ENCODE measurements at places on chromosomes 6 and 20.

- no peak for DNase-seq
These were observed 210.0 kb upstream of the MAN1A1 start for GRCh38 chr6:119559586-119559985.

DNA sequence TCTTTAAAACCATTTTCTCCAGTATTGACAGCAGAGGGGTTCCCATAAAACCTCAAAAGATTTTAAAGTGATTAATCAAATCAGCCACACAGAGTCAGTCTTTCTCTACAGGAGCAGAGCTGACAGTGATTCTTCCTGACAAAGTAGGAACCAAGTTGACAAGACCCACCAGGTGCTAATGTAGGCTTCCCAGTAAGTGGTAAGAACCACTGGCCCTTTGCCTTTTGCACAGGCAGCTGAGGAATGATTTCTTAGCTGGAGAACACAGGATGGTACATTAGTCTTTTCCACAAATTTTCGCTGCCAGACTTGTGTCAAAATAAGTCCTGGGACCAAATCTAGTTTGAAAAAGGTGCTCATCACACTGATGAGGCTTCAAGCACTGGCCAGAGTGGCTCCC, 95.8 kb downstream of the ARMC2 start:
- no peak for DNase-seq

DNA sequence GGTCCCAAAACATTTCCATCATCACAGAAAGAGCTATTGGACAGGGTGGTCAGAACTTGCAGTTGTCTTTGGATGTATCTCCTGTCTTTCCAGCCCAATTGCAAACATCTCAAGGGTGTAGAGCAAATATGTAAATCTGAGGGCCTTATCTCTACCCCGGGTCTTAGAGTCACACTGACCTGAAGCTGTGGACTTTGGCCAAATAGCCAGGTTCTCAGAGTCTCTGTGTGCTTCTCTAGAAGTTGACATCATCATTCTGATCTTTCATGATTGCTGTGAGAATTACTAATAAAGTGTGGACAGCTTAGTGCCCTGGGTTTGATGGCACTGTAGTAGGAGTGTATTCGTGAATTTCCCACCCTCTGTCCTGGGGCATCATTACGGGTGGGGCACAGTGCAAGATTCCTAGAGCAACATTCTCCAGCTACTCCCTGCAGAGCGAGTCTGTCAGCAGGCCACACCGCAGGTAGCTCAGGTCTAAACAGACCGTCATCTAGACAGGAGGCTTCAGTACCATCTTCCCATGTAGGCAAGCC, 71.1 kb downstream of the SLC24A3 start:
- DNase-seq, result no peak

DNA sequence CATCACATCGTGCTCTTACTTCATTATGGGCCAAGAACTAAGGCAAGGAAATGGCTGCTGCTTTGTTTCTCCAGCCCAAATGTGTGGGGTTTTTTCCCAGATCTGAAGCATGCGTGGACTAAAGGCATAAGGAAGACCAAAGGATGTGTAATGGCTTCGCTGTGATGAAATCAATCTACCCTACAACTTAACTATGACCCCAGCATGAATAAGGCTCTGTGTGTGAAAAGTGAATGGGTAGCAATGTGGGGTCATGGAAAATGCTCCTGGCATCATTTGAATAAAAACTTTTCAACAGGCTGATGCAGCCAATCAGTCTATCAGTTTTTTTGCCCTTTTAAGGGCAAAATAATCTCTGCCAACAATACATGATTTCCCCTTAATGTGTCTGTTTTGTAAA, 50.3 kb upstream of the ISM1 start:
- DNase-seq, result no peak

GRCh38 chr6:100455230-100456124, 9.2 kb downstream of the SIM1 start:
- no peak for DNase-seq

DNA sequence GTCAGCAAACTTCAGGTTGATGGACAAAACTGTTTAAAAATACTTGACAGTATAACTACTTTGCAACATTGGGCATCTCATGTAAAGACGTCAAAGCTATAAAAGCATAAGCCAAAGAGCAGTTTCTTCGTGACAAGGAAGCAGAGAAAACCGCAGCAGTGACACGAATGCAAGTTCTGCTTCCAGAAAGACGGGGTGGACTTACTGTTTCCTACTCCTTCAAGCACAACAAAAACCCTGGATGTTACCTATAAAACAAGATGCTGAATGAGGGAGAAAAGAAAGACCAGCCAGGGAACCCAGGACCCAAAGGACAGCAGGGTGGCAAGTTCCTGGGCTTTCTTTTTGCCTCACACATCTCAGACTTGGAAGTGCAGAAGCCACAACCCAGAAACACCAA, 98.0 kb downstream of the DLL1 start:
- DNase-seq, result no peak

- no peak for DNase-seq
These were observed 53.0 kb downstream of the SERAC1 start for GRCh38 chr6:158115102-158115501.

GRCh38 chr20:17210983-17211382, 15.9 kb upstream of the PCSK2 start:
- DNase-seq, result no peak

DNA sequence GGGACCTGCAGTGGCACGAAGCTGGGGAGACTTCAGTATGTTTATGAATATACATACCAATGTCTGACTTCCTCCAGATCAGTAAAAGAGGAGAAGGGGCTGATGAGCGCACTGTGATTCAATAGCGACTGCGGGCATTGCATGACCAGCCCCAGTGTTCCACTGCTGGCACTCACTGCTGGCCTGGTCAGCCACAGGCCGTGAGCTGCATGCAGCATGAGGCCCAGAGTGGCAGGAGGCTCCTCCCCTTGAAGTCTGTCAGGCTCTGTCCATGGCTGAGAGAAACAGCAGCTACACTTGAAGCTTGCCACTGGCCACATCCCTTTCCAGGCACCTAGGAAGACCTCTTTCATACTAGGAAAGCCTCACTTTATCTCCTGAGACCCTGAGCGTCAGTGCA, 265.9 kb upstream of the CDYL start:
- DNase-seq, result no peak

DNA sequence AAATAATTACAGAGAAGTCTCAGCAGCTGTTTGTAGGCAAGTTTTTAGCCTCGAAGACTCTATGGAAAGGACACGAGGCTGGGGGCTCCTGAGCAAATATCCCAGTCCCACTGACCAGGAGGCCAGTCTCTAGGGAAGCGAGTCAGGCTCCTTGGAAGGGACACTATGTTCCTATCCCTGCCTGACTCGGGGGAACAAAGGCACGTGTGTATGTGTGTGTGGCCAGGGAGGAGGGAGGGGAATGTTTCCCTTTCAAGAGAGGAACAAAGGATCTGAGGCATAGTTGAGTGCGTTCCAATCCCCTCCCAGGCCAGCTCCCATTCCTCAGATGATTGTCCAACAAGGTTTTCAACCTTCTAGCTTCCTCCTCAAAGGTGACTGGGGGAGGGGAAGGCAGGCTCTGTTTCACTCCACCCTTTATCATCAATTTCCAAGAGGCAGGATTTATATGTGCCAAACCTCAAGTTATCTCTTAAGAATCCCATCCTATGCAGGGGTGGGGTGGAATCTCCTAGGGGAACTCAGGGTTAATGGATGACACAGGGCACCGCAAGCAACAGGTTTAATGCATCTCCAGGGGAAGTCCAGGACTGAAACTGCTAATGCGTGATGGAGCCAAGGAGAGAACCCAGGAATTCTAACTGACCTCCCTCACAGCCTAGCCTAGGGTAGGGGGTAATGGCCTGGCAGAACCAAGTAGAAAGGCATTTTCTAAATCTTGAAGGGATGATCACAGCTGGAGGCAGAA, 9.9 kb downstream of the BCL2L1 start:
- peak; percentile 90 for DNase-seq

DNA sequence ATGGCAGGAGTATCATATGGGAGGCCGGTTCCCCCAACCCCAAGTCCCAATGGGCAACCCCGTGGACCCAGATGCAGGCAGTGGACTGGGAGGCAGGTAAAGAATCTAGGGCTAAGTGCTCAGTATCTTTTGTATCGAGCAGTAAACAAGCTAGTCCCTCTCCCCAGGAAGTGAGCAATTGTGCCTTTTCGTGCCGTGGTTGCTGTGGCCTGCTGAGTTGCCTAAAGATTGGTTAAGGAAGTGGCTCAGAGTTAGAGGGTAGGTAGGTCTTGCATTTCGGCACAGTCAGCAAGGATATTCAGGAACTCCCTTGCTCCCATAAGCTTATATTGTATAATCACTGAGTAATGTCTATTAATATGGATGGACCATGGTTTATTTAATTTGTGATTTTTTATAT, 1.3 kb upstream of the DNAH8 start:
- DNase-seq, result no peak

DNA sequence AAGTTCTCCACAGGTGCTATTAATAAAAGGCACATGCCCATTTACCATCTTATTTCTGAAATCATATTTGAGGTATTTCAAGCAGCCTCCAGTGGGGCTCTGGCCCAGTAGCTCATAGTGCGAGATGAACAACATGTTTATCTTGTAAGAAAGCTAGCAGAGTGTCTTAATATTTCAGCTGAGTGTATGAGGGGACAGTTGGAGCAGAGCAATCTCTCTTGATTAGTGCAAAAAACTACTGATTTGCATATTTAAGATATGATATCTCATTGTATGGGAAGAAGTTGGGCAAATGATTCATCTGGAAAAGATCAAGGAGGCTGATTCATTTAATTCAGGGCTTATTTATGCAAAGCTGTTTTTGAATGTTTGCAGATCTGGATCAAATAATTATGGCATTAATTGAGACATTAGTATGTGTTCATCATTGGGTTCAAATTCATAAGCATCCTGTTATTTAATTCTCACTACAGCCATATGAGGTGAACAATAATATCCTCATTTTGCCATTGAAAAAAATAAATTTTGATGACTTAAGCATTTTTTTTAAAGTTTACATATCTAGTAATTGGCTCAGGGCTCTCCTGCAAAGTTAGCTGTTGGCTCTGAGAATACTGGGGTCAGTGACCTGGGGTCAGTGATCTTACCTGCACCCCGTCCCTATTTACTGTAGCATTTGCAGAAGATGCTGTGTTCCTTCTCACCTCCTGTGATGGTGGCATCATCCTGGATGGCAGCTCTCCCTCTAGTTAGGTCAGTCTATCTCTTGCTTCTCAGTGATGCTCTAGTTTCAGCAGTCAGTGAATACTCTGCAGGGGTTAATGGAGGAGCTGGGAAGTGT, 24.1 kb upstream of the GCLC start:
- DNase-seq, result no peak

DNA sequence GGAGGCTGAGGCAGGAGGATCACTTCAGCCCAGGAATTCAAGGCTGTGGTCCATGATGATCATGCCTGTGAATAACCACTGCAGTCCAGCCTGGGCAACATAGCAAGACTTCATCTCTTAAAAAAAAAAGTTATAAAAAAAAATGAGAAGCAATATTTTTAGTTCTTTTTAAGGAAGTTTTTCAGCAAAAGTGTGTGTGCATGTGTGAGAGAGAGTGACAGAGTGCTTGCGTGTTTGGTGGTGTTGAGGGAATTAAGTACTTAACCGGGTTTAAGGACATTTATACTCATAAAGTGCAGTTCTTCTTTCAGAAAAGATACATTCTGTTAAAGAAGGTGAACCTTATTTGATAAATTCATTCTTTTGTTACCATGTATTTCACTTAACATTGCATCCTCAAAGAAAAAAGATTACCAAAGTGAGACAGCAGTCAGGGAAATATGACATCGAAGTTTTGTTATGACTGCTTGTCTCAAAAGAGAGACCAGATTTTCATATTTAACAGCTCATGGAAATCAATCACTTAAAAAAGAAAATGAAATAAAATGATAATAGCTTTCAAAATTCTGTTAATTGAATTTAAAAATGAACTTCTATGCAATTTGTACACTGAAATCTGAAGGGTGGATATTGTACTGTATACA, 254.7 kb downstream of the ARHGAP18 start:
- DNase-seq, result no peak

GRCh38 chr6:10630178-10630577, 64.2 kb downstream of the C6orf52 start:
- DNase-seq, result no peak

DNA sequence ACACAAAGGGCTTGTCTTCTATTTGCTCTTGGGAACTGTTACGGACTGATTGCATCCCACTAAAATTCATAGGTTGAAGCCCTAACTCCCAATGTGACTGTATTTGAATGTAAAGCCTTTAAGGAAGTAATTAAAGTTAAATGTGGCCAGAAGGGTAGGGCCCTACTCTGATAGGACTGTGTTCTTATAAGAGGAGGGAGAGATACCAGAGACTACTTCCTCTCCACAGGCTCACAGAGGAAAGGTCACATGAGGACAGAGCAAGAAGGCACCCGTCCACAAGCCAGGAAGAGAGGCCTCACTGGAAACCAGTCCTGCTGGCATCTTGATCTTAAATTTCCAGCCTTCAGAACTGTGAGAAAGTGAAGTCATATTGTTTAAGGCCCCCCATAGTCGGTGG, 211.9 kb downstream of the CDH26 start:
- DNase-seq, result no peak

GRCh38 chr6:120116343-120116742, 766.8 kb upstream of the MAN1A1 start:
- no peak for DNase-seq

DNA sequence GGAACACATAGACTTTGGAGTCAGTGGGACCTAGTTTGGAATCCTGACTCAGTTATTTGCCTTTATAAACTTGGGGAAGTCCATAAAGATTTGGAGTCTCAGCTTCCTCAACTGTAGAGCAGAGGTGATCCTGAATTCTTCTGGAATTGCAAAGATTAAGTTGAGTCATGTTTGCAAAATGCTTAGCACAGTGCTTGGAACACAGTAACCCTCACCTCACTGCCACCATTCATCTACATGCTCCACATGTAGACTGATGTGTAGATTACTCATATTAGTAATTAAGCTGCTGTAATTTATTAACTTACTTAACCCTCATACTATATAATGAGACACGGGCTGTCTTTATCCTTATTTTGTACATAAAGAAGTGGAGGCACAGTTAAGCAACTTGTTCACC, 61.4 kb downstream of the LAMP5 start:
- no peak for DNase-seq

GRCh38 chr6:91646649-91647048, 1059.8 kb upstream of the MAP3K7 start:
- no peak for DNase-seq

DNA sequence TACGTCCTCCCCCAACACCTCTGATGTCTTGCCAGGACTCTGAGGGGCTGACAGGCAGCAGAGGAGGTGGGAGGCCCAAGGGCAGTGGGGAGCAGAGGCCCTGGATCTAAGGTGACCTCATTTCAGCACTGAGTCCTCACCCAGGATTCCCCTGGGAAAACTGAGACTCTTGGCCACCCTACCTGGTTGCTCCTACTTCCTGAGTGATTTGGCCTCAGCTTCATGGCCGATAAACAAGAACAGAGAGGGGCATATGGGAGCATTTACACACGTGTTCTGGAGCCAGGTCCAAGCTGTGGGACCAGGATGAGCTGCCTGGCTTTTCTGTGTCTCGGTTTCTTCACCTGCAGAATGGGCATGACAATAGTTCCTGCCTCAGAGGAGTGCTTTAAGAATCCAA, 133.8 kb downstream of the ANKRD60 start:
- DNase-seq, result no peak

GRCh38 chr6:104969785-104970581, 13.1 kb downstream of the LIN28B start:
- no peak for DNase-seq
